AG04449 (cell line): ENCODE measurements at places on chromosomes 16 and 17.

- DNase-seq, result no peak
These were observed 737.5 kb downstream of the KCNJ2 start for GRCh38 chr17:70906808-70907207.

GRCh38 chr17:38444151-38444550, 15.9 kb downstream of the ARHGAP23 start:
- DNase-seq, result no peak

- no peak for DNase-seq
These were observed 1.7 kb downstream of the YBX2 start for GRCh38 chr17:7292729-7293128.

DNA sequence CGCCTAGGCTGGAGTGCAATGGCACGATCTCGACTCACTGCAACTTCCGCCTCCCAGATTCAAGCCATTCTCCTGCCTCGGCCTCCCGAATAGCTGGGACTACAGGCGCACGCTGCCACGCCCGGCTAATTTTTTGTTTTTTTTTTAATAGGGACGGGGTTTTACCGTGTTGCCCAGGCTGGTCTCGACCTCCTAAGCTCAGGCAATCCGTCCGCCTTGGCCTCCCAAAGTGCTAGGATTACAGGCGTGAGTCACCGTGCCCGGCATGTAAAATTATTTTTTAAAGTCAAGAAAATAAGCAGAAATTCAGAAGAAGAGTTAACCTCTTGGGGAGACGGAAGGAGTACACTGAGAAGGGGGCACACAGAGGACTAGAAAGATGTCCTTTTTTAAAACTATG, 27.5 kb downstream of the CDYL2 start:
- DNase-seq, result no peak
